ENCODE measurements at places on chromosomes 16 and 17.

DNA sequence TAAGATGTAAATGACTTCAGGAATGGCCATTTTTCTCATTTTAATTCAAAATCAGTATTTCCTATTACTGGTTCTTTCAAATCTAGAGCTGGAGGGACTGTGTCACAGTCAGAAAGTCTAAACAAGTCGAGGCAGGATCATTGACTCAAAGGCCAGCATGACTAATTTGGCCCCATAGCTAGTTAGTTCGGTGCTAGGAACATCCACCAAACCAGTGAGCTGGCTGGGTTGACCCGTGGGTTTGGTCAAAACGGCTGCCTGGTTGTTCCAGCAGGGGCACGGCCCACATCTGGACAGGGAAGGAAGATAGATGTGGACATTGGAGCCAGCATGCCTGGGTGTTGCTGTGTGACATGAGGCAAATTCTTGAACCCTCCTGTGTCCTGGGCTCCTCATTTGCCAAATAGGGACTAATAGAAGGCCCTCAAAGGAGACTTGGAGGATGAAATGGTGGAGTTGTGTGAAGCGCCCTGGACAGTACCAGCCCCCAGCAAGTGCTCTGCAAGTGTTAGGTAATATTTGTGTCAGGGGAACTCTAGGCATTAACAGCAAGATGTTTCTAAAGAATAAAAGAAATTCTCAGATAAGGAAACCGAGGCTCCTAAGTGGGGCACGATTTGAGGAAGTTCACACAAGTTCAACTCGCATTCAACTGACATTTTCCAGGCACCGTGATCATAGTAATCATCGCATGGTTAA is 46.2 kb downstream of the MEOX1 start:
- DNase-seq = no peak

- DNase-seq = no peak
Observed at GRCh38 chr17:3755335-3756030, 31.8 kb downstream of the HASPIN start.

DNA sequence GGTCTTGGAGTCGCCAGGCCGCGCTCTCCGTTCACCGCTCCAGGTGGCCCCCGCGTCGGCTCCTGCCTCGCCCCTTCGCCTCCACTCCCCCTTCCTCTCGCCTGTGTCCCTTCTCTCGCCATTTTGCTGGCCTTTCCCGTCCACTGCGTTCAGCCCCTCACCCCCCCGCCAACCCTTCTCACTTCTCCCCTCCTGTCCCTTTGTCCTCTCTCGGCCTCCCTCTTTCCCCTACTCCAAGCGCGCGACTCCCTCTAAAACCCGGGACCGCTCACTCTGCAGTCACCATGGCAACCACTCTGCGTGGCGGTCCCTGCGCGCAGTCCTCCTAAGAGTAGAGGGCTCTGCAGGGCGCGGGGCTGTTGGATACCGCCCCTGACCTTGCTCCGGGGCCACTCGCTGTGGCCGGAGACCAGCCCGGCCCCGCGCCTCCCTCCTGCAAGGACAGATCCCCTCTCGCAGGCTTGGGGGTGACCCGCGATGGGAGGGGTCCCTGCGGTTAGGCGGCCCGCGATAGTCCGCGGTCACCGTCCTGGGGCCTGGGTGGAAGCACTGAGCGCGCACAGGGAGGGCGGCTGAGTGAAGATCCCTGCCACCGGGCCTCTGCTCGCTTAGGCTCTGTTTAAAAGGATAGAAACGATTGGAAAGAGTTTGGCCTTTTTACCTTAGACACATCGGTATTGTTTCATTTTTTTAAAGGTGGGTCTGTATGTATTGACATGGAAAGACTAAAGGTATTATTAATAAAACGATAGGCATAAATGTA is 454 bp downstream of the CCDC40 start:
- DNase-seq = peak; percentile 85

DNA sequence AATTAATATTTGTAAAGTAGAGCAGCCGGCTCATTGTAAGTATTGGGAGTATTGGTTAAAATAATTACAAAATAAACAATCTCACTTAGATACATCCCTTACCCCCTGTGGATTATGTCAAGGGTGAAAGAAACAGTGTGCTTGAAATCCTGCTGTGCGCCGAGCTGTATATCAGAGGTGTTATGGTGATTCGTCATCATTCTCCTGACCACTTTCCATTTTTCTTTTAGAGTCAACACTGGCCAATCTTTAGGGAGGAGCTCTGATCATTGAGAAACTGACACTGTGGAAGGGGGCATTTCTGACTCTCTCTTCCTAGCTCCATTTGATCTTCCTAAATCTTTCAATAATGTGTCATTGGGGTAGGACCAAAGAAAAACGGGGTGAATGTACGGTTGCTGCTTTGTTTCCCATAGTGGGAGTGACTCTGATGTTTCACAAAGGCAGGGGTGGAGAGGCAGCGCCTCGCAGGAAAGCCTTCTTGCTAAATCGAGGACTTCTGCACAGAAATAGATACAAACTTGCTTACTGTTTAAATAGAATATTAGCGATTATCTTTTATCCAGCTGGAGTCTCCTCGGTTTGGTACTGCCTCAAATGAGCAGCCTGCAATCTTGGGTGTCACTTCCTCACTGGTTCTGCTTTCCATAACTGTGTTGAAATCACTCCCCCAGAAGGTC is 123.4 kb downstream of the PRKCB start:
- no peak for DNase-seq

DNA sequence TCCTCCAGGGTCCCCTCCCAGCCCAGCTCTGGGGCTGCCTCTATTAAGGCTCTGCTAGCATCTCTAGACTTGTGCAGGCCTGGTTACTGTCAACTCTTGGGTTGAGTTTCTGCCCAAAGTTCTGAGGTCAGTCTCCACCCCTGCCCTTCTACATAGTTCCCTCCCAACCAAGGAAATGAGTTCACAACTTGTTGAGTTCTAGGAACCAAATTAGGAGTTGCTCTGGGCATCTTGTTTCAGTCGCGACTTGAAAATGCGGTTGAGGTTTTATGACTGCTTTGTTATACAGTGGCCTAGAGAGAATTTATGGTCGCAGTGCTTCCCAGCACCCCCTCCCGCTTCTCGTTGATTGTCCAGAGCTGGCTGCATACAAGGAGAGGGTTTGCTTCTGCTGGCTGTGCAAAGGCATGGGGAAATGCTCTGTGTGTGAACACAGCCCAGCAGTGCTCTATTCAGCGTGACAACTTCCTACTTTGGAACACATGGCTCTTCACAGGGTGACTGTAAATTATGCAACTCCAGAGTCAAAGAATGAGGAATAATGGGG is 20.2 kb downstream of the GNAO1 start:
- DNase-seq = no peak

DNA sequence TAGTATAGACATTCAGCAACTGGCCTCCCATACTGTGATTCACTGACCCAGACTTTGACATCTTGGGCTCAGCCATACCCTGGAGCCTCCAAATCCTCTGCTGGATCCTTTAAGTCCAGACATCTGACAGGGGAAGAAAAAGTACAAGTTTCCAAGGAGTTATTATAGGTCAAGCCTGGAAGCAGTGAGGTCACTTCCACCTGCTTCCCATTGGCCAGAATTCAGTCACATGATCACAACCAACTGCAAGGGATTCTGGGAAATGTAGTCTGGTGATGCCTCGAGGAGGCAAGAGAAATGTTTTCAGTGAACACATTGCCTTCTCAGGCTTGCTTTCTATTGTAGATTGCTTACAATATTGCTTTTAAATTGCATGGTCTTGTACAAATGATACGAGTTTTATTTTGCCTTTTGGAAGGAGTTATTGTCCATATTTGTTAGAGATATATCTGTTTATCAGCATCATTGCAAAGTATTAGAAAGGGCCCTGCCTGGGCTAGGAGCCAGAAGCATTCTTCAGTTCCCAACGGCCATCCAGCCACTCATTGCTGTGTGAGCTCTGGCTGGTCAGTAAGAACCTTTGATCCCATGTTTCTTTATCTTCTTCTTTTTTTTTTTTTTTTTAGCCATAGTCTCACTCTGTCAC is 696.9 kb downstream of the WWOX start:
- peak; percentile 50 for DNase-seq

- DNase-seq = no peak
Observed at GRCh38 chr16:15639061-15639568, 3.8 kb downstream of the MARF1 start.

- DNase-seq = no peak
Observed at GRCh38 chr17:1494736-1495253, 2.3 kb upstream of the MYO1C start.

- peak; percentile 34 for DNase-seq
Observed at GRCh38 chr17:47692137-47692894, 1.6 kb upstream of the TBKBP1 start.

GRCh38 chr16:2243031-2243528 is 6.8 kb downstream of the DNASE1L2 start:
- peak; percentile 32 for DNase-seq

DNA sequence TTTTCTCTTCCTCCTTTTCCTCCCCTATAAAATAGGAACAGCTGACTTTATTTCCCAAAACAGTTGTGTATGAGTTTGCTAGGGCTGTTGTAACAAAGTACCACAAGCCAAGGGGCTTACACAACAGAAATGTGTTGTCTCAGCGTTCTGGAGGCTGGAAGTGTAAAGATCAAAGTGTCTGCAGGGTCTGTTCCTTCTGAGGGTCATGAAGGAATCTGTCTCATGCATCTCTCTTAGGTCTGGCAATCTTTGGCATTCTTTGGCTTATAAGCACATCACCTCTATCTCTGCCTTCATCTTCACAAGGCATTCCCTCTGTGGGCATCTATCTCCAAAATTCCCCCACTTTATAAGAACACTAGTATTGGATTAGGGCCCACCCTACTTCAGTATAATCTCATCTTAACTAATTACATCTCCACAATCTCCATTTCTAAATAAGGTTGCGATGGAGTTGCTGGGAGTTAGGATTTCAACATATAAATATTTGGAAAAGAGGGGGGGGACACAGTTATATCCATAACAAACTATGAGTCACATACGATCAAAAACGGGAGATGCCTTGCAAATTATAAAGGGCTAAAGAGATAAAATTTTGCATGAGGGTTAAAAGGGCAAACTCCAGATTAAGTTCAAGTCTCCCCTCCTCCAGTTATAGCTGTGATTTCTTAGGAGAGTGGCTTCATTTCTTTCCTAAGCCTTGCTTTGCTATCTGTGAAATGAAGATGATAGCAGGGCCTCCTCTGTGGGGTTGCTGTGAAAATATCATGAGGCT is 109.7 kb downstream of the VAT1L start:
- no peak for DNase-seq

DNA sequence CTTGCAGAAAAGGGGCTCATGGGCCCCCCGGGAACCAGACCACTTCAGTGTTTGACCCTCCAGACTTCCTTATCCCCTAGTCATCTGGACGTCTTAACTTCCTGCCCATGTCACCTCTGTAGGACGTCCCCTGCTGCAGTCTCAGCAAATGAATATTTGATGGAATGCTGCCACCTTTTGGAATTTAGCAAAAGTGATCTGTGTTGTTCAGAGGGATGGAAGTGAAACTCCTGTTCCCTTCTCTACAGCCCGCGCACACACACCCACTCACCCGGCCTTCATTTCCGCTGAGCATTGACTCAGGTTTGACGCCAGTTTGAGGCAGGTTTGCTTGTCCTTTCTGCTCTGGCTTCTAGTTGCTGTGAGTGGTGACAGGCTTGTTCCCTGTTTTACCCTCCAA is 507.2 kb upstream of the EEF2KMT start:
- no peak for DNase-seq

DNA sequence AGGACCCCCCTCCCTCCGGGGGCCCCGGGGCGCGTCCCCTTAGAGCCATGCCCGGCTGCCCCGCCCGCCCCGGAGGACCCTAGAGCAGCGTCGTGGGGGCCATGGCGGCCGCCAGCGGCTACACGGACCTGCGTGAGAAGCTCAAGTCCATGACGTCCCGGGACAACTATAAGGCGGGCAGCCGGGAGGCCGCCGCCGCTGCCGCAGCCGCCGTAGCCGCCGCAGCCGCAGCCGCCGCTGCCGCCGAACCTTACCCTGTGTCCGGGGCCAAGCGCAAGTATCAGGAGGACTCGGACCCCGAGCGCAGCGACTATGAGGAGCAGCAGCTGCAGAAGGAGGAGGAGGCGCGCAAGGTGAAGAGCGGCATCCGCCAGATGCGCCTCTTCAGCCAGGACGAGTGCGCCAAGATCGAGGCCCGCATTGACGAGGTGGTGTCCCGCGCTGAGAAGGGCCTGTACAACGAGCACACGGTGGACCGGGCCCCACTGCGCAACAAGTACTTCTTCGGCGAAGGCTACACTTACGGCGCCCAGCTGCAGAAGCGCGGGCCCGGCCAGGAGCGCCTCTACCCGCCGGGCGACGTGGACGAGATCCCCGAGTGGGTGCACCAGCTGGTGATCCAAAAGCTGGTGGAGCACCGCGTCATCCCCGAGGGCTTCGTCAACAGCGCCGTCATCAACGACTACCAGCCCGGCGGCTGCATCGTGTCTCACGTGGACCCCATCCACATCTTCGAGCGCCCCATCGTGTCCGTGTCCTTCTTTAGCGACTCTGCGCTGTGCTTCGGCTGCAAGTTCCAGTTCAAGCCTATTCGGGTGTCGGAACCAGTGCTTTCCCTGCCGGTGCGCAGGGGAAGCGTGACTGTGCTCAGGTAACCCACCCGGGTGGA is 759 bp downstream of the ALKBH5 start:
- DNase-seq = peak; percentile 39

DNA sequence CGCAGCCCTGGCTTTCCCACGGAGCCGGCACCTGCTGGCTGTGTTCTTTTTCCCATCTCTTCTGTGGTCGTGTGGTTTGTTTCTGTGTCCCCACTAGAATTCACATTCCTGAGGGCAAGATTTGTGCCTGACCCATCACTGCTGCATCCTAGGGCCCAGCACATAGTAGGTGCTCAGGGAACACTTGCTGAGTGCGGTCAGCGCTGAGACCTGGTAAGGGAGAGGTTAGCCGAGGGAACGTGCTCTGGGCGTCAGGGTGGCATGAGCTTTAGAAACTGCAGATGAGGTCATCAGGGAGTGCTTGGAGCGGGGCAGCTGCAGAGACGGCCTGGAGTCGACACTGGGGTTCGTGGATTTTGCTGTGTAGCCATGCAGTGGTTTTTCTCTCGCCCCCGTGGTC is 5.9 kb downstream of the DEF8 start:
- DNase-seq = no peak

DNA sequence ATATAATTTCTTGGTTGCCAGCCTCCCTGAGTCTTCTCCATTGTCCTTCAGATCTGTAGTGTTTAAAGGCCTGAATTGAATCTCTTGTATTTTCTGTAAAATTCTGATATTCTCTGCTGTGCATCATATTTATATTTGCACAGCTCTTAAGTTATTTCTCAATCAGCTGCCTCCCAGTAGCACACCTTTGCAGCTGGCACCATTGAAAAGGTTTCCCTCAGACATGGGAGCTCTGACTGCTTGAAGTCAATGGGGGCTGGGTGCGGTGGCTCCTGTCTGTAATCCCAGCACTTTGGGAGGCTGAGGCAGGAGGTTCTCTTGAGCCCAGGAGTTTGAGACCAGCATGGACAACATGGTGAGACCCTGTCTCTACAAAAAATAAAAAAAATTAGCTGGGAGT is 40.4 kb downstream of the PITPNC1 start:
- no peak for DNase-seq

DNA sequence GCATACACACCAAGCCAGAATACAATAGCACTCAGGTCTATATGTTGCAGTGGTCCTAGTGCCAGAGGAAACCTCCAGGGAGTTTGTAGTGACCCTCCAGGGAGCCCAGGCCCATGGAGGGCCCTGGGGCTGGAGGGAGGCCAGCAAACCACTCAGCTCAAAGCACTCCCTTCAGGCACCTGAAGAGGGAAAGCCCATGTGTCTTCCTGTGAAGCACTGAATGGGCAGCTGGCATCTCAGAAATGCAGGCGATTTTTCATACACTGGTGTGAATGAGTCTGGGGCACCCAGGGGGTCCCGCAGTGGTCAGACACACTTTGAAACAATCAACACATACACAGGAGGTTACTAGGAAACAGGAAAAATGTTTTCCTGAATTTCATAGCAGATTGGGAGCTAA is 12.8 kb downstream of the TBC1D26 start:
- DNase-seq = peak; percentile 14

Data from D341Med (cell line).